Bladder microvascular endothelial cell (primary cell): ENCODE measurements at places on chromosomes 12 and 14. TPM values are rescaled to one million over a fixed set of nuclear protein-coding genes. Genes with fewer than 3 reads are reported as not detected.

The CDKN1B gene
- 42.2 and 52.3 TPM in 2 replicates for total RNA-seq

The KRT6A gene
- 0.76 and 0.97 TPM in 2 replicates for total RNA-seq

The KLRC4 gene
- not detected in 2 replicates for total RNA-seq

The DAO gene
- total RNA-seq = not detected in 2 replicates
